ENCODE measurements at places on chromosomes 16 and 17.
A peak's percentile ranks its signal among the peaks of the same experiment; 100 is the strongest.

GRCh38 chr16:31568577-31569359 is 41.1 kb downstream of the AHSP start:
- no peak for DNase-seq

- DNase-seq: no peak
Measured at GRCh38 chr16:27222249-27223225, 19.2 kb downstream of the KDM8 start.

- DNase-seq: peak; percentile 10
Measured at GRCh38 chr17:75587675-75588595, at the start of gene MYO15B. Gene MYO15B, plus strand, starts transcription at chr17:75587800. Its CDS starts 258 bp downstream, at chr17:75588058.

GRCh38 chr16:2663553-2664546 is 18.5 kb upstream of the KCTD5 start:
- no peak for DNase-seq

GRCh38 chr16:30722916-30723315 is 23.9 kb downstream of the SRCAP start:
- DNase-seq: no peak

DNA sequence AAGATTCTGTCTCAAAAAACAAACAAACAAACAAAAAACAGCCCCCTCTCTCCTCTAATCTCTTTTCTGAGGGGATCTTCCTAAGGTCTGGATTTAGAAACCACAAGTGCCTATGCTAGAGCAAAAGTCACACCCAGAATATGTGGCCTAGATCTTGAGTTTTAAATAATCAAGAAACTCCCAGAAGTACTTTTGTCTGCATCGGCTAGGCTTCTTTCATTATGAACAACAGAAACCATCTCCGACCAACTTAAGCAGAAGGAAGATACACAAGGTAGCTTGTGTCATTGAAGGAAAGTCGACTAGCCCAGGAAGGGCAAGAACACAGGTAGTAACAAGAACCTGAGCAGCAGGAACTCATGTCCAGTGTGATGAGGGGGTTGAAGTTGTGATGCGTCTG is 73.9 kb upstream of the KIFC3 start:
- no peak for DNase-seq

GRCh38 chr17:80616705-80617104 is 72.1 kb downstream of the RPTOR start:
- no peak for DNase-seq

GRCh38 chr16:20359997-20360396 is 7.5 kb upstream of the UMOD start:
- no peak for DNase-seq

- peak; percentile 16 for DNase-seq
Measured at GRCh38 chr16:84885342-84885910, 65.6 kb downstream of the CRISPLD2 start.

DNA sequence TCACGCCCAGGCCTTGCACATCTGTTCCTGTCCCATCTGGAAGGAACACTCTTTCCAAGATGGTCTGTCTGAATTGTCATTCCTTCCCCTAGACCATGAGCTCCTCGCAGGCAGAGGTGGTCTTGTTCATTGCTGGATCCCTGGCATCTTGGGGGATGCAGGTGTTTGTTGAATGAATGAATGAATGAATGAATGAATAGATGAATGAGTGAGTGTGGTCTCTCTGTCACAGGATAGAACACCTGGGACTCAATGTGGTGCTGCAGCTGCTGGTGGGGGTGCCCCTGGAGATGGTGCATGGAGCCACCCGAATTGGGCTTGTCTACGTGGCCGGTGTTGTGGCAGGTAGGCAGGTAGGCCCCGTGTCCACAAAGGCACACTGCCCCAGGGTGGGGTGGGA is 32.2 kb downstream of the RHBDL3 start:
- DNase-seq: no peak

DNA sequence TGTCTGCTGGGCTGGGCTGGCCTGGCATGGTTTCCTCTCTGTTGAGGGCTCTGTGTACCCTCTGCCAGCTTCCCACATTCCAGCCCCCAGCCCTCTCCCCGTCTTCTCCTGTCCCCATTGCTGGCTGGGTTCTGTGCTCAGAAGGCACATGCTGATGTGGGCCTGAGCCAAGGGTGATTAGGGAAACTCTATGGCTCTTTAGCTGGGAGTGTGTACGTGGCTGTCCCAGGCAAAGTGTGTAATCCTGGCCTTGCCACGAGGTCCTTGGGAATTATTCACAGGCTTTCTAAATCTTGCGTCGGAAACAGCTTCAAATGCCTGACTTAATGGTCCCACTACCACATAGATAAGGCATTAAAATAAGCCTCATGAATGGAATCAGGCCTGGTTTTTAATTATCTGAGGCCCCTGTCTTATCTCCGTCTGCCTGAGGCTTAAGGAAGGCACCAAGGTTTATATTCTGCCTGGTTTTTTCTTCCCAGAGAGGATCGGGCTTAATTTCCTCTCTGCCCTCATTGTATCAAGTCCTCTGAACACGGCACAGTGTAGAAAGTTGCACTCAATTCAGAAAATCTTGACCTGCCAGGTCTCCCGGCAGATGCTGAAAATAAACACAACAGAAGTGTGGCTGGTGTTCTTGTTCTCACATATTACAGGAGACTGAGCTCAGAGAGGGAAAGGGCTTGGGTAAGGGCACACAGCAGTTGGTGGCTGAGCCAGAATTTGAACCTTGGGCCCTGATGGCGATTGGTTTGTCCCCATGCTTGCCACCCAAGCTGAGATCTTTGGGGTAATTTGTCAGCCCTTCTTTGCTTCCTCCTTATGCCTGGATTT is 52.9 kb upstream of the LGALS9 start:
- DNase-seq: no peak

GRCh38 chr16:60905811-60906210 is 1130.4 kb downstream of the CDH8 start:
- no peak for DNase-seq

DNA sequence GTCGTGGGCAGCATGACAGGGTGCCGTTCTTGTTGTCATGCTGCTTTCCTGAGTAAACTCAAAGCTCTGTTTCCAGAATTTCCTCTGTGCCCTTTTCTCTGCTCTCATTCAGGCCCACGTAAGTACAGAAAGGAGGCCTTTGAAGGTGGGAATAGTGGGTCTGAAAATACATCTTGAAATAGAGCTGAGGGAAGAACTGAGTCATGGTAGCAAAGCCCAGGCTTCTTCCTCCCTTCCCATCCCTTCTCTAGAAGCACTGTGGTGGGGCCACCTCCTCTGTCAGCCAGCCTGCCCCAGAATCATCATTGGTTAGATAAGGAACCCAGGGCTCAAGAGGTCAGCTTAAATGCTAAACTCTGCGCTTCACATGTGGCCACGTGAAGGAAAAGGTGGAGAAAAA is 9.4 kb downstream of the CTRL start:
- DNase-seq: no peak

DNA sequence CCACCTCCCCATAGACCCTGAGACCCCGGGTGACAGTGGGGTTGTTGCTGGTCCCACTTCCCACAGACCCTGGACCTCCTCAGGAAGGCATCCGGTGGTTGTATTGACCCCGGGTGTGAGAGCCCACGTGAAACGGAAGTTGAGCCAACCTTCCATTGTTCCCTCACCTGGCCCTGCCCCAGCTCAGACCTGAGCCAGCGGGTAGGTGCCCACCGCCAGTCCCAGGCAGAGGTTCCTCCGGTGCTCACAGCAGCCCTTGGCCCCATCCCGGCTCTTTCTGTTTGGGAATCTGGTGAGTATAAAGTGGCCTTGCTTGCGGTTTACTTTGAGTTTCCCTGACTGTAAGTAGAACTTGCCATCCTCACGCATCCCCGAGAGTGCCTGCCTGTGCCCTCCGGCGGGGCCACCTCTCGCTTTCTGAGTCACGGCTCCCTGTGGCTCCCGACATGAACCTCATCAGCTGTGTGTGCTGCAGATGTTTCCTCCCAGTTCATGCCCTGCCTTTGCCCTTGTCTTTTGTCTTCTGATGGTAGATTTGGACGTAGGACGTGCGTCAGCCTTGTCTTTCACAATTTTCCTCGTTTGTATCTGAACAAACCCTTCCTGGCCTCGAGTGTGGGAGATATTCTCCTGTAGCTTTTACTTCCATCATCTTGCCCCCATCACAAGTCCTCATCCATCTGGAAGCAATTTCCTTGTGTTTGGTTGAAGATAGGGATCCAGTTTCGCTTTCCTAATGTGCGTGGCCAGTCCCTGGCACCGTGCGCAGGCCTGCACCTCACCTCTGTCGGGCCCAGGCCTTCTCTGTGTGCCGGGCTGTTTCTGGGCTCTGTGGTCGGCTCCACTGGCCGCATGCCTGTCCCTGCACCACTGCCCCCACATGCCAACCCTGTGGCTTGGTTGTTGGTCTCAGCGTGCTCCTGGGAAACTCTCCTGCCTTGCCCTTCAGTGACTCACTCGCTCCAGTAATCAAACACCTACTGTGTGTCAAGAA is 76.0 kb downstream of the METRNL start:
- peak; percentile 88 for DNase-seq

DNA sequence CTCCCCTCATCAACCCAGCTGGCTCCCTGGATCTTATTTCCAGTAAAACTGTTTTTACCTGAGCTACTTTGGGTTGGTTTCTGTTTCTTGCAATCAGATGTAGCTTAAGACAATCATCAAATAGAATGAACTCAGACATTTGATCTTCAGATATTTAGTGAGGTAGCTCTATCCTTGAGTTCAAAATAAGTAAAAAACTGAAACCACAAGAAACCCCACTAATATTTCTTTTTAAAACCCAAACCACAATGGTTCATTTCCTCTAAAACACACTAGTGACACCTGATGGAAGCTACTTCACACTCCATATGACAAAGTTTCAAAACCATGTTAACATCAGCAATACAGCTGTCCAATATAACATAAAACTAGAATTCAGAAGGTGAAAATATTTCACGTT is 37.8 kb downstream of the CACNG1 start:
- no peak for DNase-seq

DNA sequence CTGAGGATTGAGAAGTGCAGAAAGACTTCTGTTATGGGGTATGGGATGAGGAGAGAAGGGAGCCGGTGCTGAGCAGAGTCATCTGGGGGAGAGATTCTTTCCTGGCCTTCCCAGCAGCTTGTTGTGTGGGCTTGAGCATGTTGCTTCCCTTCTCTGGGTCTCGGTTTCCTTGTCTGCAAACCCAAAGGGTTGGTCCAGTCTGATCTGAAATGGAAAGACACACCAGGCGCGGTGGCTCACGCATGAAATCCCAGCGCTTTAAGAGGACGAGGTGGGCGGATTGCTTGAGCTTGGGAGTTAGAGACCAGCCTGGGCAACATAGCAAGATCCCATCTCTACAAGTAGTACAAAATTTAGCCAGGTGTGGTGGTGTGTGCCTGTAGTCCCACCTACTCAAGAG is 6.0 kb downstream of the SOCS3 start:
- DNase-seq: no peak

DNA sequence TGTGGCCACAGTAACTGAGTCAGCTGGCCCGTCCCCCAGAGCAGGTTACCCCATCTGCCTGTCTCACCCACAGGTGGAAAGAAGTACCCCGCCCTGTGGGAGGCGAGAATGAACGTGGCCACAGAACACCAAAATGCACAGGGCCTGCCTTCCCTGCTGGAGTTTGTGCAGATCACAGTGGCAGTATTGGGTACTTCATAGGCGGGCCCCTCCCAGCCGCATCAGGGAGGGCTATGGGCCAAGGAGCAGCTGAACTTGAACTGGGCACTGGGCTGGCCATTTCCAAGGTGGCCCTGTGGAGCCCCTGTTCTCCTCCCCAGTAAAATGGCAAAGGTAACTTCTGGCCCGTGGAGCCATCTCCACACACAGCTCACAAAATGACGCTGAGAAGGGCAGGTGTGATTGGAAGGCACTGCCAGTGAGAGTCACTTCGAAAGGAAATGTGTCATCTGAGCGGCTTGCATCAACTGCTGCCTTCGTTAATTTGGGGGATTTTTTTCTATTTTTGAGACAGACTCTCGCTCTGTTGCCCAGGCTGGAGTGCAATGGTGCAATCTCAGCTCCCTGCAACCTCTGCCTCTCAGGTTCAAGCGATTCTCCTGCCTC is 162.9 kb downstream of the ENGASE start:
- no peak for DNase-seq

DNA sequence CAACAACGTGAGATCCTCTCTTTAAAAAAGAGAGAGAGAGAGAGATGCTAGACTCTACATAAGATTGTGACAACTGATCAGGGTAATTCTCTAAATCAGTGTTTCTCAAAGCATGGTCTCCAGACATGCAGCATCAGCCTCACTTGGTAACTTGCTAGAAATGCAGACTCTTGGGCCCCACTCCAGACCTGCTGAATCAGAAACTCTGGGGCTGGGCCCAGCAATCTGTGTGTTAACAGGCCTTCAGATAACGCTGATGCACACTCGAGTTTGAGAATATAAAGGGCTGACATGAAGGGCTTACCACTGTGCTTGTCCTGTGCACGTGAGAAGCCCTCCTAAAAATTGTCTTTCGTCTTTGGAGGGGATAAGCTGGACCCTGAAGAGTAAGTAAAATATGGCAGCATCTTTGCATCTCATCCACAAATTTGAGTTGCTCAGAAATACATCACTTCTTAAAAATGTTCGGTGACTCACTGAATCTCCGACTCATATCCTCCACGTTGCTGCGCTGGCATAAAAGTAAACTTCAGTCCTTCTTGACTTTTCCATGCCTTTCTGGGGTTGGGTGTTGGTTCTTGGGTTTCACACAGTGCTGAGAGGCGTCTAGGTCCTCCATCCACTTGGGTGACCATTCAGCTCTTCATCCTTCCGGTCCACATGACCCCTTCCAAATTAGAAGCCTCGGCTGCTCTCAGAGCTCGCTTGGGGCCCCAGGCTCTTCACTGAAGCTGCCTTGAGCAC is 26.1 kb upstream of the KDM8 start:
- DNase-seq: peak; percentile 83

DNA sequence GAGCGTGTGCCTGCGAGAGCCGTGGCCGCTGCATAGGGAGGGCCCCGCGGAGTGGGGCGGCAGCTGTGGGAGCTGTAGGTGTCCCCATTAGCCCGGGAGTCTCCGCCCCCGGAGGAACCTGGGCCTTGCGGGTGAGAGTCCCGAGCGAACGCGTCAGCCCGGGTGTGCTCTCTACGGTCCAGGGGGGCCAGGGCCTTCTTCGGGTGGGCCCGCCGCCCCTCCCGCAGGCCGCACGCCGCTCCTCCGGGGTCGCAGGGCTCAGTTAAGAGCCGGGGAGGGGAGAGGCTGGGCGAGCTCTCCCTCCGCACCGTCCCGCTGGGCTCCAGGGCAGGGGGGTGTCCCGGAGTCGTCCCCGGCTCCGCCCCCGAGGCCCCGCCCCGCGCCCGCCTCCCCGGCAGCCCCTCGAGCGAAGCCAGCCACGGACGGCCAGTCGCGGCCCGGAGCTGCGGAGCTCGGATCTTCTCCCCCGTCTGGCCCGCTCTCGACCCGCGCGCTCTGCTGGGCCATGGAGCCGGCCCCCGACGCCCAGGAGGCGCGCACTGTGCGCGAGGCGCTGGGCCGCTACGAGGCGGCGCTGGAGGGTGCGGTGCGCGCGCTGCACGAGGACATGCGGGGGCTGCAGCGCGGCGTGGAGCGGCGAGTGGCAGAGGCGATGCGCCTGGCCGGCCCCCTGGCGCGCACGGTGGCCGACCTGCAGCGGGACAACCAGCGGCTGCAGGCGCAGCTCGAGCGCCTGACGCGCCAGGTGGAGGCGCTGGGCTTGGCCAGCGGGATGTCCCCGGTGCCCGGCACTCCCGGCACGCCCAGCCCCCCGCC is at the start of gene SMTNL2:
TSS of gene SMTNL2 (plus strand) at position 429 of the 816 bp plus-strand sequence. CDS start at position 506, 77 bp downstream.
- no peak for DNase-seq
